Inflammatory macrophage (primary cell): ENCODE measurements at places on chromosomes 2 and 18.

GRCh38 chr2:160305081-160305750 is 105.1 kb upstream of the ITGB6 start:
- no peak for DNase-seq

- DNase-seq = no peak
Observed at GRCh38 chr2:199814817-199815211, 36.2 kb downstream of the FTCDNL1 start.

- DNase-seq = no peak
Observed at GRCh38 chr2:46684661-46685060, 205.3 kb downstream of the TMEM247 start.

- no peak for DNase-seq
Observed at GRCh38 chr2:209382775-209383174, 41.1 kb upstream of the MAP2 start.

DNA sequence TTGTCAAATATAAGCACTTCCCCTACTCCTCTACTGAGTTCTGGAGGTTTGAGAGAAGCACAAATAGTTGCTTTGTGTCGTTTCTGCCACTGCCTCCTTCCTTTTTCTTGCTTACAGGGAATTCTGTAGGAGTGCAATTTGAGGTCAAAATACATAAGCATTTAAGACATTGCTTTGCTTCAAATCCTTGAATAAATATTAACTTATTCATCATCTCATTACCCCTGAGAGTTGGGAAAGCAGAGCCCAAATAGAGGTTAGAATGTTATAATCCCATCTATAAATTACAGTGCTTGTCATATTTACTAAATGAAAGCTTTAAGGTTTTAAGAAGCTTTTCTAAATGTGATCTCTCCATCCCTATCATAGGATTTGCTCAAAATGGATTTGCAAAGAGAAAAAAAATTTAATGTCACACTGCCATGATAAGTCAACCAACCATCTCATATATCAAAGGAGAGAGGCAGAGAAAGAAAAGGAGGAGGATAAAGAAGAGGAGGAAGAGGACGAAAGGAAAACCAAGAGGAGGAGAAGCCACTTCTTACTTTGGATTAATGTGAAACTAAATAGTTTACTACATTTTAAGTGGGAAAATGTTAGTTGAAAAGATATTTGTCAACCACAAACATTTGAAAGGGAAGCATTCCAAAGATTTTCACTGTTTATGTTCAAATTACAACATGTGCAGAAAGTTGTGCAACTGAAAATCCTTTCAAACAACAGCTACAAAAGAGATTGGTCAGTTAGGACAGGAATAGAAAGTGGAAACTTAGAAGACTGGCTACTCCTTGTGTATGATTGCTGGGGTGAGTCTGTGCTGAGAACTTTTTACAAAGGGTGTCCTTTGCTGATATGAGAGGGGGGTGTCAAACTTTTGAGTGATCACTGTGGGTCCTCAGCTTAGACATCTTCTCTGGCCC is 277.3 kb upstream of the FN1 start:
- peak; percentile 44 for DNase-seq

DNA sequence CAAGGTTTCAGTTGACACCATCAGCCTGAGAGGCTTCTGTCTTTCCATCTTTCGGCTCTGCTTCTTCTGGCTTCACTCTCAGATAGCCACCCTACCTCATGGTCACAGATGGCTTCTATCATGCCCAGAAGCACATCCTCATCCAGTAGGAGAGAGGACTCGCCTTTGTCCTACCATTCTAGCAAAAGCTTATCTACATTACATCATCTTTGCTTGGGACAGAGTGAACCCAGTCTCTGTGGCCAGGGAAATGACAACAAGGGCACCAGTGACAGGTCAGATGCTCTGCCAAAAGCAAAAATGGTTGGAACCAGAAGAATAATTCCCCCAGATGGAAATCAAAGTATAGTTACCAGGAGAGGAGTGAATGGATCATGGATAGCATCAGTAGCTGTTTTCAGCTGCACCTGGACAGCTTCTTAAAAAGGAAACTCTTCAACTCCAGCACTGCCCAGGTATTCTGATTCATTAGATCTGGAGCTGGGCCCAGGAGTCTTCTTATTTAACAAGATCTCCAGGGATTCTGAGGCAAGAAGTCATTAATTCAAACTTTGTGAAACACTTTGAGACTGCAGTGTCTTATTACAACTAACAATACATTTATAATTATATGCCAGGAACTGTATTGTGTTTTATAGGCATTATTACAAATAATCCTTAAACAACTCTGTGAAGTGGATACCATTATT is 257.7 kb upstream of the UBE2E3 start:
- no peak for DNase-seq

- no peak for DNase-seq
Observed at GRCh38 chr2:140465301-140465700, 1665.5 kb downstream of the LRP1B start.

DNA sequence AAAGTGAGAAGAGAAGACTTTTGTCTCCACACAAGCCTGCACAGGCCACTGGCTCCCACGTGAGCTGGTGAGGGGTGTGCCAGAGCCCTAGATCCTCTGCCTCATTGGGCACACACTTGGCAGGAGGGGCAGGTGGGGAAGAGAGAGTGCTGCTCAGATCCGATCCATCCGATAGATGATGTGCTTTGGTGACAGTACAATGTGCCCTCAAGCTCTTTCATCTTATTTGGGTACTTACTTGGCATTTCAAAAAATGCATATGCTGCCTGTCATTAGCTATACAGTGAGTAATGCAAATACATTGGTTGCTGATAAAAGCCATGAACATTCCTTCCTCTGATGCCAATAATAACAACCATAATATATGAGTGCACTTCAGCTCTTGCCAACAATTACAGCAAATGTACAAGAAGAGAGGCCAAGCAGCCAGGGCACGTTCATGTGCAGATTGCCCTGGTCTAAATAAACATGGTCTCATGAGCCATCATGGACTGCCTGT is 255.3 kb downstream of the VAPA start:
- no peak for DNase-seq

- no peak for DNase-seq
Observed at GRCh38 chr2:36798724-36799123, 102.2 kb downstream of the VIT start.

GRCh38 chr2:86025976-86026743 is 79.5 kb downstream of the POLR1A start:
- DNase-seq = peak; percentile 5

GRCh38 chr2:240306185-240306584 is 129.3 kb upstream of the GPC1 start:
- no peak for DNase-seq

GRCh38 chr2:165253178-165253577 is 14.0 kb downstream of the SCN2A start:
- no peak for DNase-seq

DNA sequence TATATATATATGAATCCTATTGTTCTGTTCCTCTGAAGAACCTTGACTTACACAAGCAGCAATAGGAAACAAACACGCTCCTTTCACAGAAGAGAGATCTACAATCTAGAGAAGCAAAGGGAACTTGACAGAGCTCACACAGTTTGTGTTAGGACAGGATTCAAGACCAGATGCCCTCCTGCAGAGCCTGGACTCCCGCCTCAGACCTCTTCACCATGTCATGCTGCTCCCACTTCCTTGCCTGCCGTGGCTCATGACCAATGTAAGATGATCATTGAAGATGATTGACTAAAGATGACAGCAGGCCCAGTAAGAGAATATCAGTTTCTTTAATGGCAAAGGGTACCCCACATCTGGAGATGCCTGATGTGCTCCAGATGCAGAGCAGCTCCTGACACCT is 111.2 kb upstream of the AGAP1 start:
- no peak for DNase-seq

GRCh38 chr2:195559431-195559914 is 97.6 kb upstream of the SLC39A10 start:
- DNase-seq = peak; percentile 90

- no peak for DNase-seq
Observed at GRCh38 chr2:190867212-190867611, 13.4 kb upstream of the GLS start.

DNA sequence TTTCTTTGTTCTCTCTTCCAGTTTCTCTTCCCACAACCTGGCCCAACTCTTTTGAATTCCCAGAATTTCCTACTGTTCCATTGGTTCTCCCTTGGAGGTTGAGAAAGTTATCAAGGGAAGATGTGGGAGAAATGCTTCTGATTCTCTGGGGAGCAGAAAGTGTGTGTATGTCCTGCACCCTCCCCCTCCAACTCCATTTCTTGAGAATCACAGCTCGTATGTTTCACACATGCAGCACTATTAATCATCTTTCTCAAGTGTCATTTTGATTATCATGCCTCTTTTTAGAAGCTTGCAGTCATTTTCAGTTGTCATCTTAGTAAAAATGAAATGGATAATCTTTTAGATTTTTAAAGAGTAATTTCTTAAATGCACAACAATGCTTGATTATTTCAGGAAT is 296.8 kb upstream of the SLC39A10 start:
- DNase-seq = no peak

DNA sequence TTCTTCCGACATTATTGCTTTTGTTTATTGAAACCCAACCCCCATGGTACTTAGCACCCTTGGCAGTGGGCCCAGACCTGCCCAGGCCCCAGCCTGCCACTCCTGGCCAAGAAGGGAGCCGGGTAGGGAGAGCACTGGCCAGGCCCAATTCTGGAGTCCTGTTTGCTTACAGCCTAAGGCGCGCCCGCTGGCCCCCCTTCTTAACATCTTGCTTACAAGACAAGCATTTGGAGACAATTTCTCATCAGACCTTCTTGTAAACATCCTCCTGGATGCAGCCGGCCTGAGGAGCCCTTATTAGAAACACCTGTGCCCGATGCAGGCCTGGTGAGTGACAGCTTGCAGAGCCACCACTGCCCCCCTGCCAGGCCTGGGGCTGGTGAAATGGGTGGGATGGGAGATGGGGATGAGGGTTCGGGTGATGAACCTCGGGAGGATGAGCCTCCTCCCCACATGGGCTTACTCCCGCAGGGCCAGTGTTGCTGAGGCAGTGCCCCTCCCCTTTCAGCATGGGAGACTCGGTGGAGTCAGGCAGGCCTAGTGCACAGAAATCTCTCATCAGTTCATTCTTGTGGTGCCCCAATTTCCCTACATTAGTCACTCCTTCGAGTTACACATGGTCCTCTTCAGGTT is 217.5 kb downstream of the CYP26B1 start:
- DNase-seq = no peak

DNA sequence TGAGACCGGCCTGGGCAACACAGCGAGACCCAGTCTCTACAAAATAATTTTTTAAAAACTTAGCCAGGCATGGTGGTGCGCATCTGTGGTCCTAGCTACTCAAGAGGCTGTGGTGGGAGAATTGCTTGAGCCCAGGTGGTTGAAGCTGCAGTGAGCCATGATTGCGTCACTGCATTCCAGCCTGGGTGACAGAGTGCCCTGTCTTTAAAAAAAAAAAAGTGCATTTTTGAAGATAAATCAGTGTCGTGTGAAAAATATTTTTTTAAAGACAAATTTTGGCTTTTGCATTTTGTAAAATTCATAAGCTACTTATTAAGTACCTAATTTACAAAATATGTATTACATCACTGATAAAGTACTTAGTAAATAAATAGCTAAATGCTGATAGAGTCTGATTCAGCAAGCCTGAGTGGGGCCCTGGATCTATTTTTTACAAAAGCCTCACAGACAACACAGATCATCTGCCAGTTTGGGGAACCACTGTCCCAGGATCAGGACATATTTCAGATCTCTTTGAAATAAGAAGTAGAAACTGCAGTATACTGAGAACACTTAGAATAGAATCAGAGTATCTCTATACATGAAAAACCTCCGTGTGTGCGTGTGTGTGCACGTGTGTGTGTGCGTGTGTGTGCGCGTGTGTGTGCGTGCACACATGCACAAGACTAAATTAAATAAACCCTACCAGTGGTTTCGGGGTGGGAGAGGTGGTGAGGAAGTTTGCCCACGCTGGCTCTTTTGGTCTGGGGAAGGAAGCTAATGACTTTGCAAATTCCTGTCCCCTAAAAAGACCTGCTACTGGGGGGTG is 61.6 kb downstream of the AAK1 start:
- peak; percentile 74 for DNase-seq

DNA sequence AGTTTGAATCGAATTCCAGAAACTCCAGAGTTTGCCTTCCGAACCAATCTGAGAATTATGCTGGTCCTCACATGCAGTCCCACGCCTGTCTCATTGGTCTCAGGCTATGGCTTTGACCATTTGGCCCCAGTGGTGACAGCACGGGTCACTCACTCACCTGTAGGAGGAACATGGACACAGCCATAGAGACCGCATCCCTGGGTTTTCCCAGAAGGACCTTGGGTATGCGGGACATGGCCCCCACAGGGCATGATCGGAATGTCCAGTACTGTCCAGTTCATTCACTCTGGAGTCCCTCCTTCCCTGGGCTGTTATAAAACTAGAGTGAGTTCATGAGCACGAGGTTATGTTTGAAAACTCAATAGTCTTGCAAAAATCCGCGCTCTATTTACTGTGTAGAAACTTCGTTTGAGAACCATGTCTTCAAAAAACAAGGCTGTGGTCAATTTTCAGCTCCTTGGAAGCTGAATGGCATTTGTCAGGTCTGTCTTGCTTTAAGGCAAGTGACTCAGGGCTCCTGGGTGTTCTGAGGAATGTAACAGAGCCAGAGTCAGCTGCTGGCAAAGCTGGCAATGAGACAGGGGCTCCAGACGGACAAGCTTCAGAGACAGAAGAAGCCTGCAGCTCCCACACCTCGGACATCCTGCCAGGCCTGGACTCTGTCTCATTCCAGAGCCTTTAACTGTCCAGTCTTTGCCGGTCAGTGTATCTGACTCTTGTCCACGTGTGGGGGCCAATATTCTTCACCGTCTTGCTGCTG is 86.7 kb upstream of the TMEM18 start:
- no peak for DNase-seq
